ENCODE measurements at places on chromosomes 13 and 19.

- DNase-seq: no peak
These were observed 4.0 kb downstream of the P2RY11 start for GRCh38 chr19:10115392-10116084.

GRCh38 chr19:48810151-48810550 lies 678 bp downstream of the BCAT2 start:
- no peak for DNase-seq

DNA sequence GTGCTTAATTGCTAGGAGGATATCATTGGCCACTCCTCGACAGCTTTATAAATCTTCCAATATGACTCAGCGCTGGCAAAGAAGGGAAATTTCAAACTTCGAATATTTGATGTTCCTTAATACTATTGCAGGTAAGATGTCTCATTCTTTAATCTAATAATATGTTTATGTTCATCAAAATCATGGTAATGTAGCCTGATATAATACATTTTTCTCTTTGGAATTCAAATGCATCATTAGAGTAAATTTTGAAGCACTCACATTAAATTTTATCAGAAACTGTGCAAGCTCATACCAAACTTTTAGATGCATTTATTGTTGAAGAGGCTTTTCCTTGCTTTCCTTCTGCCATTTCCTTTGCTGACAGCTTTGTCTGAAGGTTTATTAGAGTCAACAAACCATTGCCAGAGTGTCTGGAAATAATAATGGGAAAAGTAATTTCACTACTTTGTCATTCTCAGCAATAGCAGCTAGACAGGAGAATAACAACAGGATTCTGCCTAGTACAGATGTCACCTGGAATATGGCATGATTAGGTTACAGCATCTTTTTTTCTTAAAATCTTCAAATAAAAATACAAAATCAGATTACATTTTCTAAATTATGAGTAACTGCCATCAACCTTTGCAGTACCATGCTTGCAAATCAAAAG lies 78.6 kb upstream of the MAB21L1 start:
- no peak for DNase-seq

GRCh38 chr19:28968721-28969120 lies 244.2 kb downstream of the UQCRFS1 start:
- no peak for DNase-seq

DNA sequence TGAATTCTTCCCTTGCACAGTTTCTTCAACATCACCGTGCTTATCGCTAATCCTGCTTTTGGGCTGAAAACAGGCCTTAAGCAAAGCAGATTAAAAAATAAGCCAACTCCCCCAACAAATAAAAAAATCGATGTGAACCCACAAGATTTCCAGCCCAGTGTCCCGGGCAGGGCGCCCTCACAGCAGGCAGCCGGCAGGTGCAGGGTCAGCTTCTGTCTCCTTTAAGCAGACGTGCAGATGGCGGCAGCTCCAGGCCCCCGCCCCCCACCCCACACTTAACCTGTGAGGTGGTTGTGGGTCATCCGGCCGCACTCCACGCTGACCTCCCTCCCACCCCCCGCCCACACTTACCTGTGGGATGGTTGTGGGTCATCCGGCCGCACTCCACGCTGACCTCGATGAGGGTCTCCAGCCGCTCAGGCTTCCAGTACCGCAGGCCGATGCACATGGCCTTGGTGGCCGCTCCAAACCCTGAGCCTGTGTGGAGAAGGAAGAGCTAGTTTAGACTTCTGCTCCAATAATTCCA lies 19.8 kb downstream of the ADPRHL1 start:
- DNase-seq: no peak

DNA sequence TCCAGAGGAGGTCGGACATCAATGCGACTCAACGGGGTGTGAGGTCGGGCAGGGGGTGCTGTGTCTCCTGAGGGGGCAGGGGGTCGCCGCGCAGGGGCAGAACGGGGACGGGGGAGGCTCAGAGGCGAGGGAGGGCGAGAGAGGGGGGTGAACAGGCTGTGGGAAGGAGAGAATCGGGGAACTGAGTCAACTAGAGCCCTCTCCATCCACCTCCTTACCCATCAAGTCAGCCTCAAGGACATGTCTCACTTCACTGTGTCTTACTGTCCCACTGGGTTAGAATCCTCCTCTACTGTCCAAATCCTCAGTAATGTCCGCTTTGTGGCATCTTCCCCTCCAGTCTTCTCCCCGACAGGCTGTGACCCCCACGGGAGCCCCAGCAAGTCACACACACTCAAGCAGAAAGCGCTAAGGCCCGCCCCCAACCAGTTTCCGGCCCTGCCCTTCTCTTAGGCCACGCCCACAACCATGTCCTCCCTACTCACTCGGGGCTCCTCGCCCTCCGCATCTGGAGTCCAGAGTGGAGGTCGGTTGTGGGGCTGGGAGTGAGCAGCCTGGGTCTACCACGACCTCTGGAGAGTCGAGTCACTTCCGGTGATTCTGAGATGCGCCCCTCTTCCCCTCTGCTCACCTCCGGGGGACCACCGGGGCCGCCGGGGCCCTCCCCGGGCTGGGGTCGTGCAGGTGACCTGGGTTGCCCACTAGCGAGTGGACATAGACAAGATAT lies 9.3 kb downstream of the PLEKHA4 start:
- no peak for DNase-seq

DNA sequence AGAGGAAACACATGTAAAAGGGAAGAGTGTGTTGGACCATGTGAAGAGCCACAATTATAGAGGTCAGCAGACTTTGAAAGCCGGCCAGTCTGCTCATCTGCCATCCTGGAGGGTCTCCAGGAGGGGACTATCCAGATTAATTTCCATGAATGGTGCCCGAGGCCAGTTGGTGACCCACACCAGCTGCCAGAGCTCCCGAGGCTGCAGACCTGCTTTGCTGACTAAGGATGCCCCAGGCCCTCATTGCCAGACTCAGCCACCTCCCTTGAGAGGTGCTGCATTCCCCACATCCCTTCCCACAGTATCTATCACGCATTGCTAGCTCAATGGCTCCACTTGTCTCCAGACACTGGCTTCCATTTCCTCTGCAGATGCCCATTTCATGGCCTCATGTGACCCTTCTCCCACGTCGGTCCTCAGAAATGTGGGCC lies 110.3 kb downstream of the NALCN start:
- DNase-seq: no peak

DNA sequence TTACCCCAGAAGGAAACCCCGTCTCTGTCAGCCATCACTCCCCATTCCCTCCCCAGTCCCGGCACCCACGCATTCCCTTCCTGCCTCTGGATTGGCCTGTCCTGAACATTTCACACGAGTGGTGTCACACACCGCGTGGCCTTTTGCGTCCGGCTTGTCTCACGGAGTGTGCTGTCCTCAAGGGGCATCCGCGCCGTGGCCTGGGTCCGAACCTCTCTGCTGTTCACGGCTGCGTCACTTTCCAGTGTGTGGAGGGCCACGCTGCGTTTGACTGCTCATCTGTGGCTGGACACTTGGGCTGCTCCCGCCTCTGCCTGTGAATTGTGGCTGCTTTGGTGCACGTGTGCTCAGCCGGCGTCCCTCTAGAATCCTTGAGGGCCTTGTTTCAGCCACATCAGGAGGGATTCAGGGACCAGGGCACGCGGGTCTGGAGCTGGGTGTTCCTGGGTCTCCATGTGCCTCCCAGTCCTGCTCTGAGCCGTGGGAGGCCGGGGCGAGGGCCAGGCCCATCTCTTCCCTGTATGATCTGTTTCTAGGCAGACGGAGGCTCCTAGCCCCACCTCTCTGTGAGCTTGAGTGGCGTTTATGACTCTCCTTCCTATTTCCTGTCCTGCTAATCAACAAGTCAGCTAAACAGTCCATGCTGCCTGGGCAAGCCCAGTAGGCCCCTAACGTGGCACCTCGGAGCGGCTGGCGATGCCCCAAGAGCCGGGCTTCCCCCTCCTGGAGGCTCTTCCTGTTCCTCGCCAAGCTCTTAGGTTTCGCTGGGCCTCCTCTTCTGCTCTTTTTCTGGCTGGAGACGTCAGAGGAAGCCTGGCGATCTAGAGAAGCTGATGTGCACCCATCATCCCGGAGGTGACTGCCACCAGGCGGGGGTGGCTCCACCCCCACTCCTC lies 8.1 kb downstream of the STK11 start:
- DNase-seq: no peak

DNA sequence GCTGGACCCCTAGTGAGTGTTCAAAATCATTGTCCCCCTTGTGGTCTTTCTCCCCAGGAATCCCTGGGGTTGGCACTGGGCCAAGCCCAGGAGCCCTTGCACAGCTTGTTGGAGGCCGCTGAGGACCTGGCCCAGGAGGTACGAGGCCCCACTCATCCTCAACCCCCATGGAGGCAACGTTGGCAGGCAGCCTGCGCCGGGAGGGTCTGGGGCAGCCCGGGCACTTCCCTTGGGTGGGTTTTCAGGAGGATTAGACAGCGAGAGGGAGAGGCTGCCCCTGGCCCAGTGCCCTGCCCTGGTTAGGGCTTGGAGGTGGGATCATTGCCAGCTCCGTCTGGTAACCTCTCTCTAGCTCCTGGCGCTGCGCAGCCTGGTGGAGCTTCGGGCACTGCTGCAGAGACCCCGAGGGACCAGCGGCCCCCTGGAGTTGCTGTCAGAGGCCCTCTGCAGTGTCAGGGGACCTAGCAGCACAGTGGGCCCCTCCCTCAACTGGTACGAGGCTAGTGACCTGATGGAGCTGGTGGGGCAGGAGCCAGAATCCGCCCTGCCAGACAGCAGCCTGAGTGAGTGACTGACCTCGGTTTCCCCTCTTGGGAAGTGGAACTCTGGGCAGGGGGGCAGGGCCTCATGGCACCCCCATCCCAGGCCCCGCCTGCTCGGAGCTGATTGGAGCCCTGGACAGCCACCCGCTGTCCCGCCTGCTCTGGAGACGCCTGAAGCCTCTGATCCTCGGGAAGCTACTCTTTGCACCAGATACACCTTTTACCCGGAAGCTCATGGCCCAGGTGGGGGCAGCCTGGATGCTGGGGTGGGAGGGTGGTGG lies 3.0 kb downstream of the ABCA7 start:
- DNase-seq: no peak

DNA sequence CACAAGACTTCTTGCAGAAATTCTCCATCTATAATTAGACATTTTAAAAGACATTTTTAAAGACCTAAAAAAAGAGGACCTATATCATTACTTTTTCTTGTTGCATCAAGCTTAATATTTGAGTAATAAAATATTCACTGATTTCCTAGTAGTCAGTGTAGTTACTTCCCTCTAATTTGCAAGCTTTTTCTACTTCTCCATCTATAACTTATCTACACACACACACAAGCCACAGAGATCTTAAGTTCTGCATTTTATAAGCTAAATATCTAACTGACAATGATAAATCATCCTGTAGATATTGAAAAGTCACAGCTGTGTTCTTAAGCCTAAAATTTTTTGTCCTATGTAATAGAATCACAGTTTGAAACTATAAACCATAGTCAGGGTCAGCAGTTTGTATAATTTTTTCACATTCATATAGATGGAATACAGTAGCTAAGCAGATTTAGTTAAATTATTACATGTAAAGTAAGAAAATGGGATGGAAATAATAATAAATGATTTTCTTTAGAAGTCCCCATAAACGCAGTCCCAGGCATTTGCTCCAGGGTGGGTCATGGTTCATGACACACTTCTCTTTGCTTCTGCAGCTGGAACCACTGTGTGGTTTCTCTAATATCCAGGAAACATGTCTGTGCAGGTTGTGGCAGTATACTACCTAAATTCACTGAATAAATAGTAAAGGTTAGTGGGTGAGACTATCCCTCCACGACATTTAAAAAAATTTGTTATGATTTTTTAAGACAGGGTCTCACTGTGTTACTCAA lies 60.2 kb downstream of the ESD start:
- DNase-seq: no peak

DNA sequence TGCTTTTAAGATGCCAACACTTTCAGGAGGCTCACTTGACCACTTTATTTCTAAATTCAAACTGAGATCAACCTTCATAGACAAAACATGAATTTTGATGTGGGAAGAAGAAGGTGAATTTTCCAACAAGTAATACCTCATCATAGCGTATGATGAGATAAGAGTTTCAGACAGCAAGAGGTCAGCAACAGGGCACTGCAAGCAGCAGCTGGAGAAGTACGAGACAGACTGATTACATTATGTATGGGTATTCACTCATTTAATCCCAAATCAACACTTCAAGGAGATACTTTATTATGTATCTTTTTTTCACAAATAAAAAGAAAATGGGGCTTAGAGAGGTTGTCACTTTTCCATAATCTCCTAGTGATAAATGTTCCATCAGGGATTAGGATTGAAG lies 389.8 kb downstream of the TBC1D4 start:
- DNase-seq: no peak

GRCh38 chr19:41016488-41017071 lies 25.5 kb downstream of the CYP2B6 start:
- no peak for DNase-seq

DNA sequence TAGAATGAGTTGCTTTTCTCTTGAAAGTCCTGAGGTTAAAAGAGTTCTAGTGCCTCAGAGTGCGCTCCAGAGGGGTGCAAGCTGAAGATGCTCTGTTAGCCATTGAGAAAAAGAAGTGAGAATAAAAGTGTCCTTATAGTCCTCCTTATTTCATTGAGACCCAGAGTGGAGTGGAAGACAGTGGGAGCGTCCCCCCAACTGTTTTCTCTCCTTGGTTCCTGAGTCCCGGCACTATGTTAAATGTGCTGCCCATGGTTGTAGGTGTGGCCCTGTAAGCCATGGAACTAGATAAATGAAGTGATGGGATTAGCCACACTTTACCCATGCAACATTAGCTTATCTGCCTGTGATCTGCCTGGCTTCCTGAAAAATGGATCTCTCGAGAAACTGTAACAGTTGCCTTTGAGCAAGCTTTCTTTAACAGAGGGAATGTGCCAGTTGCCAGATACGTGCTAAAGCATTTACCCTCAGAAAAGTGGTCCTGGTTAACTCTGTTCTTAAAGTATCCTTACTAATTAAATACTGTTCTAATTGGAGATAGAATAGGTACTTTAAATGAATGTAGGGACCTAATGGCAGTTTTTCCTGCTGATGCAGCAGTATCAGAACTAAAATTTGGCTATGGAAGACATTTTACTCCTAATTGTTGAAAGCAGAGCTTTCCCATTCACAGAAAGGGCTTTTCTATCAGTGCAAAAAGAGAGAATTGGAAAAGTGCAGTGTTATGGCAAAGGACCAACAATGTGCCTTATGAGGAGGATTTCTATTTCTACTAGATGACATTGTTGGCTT lies 21.4 kb upstream of the PSG9 start:
- DNase-seq: no peak

GRCh38 chr13:79468819-79469218 lies 12.1 kb upstream of the NDFIP2 start:
- no peak for DNase-seq
